Dermis blood vessel endothelial cell (primary cell): ENCODE measurements at places on chromosomes 2 and 18. TPM values are rescaled to one million over a fixed set of nuclear protein-coding genes. Genes with fewer than 3 reads are reported as not detected.

Gene LHCGR
- not detected in 2 replicates for total RNA-seq

Gene CREG2
- total RNA-seq, result 1.0 and 1.4 TPM in 2 replicates

Gene SFTPB
- not detected in 2 replicates for total RNA-seq

Gene C2orf74
- total RNA-seq, result 17.2 and 18.6 TPM in 2 replicates

Gene OSBPL6
- 4.1 and 5.3 TPM in 2 replicates for total RNA-seq

Gene CCDC74B
- 2.2 and 2.7 TPM in 2 replicates for total RNA-seq

Gene LRP1B
- under 0.01 TPM in 2 replicates for total RNA-seq

Gene OBSL1
- 38.8 TPM in 2 replicates for total RNA-seq

Gene MCEE
- total RNA-seq, result 9.7 and 14.0 TPM in 2 replicates

Gene SLC14A1
- total RNA-seq, result not detected in 2 replicates

Gene ZNF513
- 8.0 and 9.3 TPM in 2 replicates for total RNA-seq

Gene SIX3
- total RNA-seq, result not detected in 2 replicates
